ENCODE measurements at places on chromosomes 5 and 9.

DNA sequence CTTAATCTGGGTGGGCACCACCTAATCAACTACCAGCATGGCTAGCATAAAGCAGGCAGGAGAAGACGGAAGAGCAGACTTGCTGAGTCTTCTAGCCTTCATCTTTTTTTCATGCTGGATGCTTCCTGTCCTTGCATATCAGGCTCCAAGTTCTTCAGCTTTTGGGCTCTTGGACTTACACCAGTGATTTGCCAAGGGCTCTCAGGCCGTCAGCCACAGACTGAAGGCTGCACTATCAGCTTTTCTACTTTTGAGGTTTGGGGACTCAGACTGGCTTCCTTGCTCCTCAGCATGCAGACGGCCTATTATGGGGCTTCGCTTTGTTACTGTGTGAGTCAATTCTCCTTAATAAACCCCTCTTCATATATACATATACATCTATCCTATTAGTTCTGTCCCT, 180.2 kb downstream of the TRPM3 start:
- no peak for DNase-seq

DNA sequence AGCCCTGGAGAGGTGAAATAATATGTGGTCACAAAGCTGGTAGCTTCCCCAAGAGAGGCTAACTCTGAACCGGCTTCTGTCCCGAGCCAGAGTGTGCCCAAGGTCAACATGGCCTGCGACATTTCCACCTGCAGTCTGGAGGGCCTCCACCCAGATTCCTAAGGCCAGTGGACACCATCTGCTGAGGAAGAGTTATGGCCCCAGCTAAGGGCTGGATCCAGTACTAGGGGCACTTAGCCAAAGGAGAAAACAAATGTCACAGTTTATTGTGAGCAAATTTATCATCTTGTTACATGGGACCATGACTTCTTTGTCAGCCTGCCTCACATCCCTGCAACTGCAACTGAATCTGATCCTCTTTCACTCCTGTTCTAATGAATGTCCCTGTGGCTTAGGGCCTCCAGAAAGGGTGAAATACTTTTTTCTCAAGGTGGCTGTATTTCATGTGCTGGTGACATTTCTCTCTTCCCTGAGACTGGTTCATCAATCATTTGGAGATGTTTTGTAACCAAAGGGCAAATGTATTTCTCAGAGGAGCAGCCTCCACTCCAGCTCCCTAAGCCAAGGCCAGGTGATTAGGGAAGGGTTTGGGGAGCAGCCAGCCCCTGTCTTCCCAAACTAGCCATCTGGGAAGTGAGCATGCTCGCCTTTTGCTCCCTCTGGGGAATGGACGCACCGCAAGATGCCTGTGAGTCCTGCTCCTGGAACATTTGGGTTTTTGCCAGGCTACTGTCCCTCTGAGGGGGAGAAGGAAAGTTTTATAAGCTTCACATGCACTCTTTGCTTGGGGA, 148.3 kb downstream of the CMYA5 start:
- no peak for DNase-seq

DNA sequence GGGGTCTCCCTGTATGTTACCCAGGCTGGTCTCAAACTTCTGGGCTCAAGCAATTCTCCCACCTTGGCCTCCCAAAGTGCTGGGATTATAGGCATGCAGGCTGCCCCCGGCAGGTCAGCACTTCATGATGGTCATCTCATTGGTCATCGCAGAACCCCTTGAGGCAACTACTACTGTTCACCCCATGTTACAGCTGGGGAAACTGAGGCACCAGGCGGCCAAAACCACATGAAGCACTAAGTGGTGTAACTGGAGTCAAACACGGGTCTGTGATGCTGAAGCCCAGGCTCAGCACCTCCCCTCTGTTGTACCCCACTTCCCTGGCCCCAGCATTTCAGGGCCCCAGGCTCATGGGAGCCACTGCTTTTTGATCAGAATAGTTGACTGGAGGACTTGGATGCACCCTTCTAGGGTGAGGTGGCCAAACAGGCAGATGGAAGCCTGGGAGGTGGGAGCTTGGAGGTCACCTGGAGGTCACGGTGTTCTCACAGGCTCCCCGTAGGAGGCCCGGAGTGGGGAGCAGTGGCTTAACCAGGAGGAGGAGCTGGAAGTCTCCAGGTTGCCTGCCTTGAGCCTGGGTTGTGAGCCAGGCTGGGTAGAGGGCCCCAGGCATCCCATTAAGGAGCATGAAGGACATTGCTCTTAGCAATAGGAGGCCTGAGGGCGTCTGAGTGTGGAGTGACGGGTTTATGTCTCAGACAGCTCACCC, 57.3 kb upstream of the RPL26L1 start:
- no peak for DNase-seq

- DNase-seq = no peak
Observed at GRCh38 chr5:38913714-38914113, 67.9 kb downstream of the OSMR start.

DNA sequence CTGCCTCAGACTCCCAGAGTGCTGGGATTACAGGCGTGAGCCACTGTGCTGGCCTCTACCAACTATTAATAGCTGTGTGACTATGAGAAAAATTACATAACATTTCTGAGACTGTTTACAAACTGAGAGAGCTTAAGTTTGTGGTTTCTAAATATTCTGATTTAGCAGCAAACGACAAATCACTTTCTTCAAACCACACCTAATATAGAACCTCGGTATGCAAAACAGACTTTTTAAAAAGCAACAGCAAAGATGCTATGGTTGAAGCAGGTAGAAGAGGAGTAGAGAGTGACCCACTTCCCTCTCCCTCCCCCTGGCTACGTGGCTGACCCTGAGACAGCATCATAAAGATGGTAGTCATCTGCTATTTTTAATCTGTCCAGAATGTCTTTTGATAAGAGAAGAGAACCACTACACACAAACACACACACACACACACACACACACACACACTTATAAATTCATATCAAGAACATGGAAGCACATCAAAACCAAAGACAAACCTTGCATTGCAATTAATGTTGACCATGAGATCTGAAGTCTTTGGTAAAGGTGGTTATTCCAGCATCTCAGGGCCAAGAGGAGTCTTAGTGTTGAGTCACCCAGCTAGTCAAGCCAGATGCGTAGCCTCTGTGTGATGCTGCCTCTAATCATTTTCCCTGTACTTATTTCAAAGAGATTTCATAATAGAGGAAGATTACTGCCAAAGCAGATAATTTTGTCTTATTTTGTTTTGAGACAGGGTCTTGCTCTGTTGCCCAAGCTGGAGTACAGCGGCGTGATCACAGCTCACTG, 58.1 kb upstream of the TMEM215 start:
- no peak for DNase-seq

DNA sequence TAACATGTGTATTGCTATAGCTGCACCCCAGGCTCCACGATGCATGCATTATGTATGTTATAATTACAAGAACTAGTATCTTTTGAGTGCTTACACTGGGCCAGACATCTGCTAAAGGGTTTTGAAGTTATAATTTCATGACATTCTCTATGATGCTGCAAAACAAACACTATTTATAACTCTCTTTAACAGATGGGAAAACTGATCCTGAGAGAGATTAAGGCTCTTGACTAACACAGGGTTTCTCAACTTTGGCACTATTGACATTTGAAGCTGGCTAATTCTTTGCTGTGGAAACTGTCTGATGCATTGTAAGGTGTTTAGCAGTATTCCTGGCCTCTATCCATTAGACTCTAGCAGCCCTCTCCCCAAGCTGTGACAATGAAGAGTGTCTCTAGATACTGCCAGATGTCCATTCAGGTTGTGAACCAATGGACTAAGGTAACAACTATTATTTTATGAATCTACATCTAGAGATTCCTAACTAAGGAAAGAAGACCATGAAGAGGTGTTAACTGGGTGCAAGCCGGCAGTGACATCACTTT, 258.6 kb downstream of the ASTN2 start:
- DNase-seq = no peak

DNA sequence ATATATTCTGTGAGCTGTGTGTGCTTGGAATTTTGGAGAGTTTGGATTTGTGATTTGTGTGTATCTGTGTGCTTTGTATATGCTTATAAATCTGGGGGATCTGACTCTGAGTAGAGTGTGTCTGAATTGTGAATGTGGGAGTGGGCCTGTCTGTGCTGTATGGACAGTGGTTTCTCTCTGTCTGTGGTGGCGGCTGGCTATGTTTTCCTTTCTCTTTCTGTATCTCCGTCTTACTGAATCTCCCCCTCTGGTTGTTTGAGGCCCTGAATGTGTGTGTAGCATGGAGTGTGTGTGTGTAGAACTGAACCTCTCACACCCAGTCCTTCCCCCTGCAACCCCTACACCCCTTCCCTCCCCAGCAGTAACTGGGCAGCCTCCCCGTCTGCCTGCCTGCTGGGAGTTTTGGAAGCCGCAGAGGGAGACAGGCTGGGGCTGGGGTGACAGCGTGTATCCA, 4.7 kb downstream of the CXXC5 start:
- DNase-seq = no peak

- DNase-seq = no peak
Observed at GRCh38 chr9:112869041-112869529, 21.6 kb downstream of the SLC46A2 start.

DNA sequence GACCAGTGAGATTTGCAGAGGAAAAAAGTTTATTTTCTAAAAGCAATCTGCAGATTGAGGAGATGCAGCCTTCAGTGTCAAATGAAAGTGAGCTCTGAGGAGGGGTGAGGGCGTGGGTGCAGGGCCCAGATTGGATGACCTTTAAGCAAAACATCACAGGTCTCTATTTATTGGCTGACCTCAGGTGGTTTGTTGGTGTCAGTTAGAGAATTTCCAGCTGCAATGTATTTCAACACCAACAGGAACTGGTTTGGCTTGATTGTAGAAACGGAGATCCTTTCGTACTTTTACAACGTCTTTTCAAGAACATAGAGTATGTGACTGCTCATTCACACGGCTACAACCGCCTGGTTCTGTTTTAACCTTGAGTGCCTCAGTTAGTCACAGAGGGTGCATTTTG, 1069.1 kb downstream of the EFNA5 start:
- no peak for DNase-seq

DNA sequence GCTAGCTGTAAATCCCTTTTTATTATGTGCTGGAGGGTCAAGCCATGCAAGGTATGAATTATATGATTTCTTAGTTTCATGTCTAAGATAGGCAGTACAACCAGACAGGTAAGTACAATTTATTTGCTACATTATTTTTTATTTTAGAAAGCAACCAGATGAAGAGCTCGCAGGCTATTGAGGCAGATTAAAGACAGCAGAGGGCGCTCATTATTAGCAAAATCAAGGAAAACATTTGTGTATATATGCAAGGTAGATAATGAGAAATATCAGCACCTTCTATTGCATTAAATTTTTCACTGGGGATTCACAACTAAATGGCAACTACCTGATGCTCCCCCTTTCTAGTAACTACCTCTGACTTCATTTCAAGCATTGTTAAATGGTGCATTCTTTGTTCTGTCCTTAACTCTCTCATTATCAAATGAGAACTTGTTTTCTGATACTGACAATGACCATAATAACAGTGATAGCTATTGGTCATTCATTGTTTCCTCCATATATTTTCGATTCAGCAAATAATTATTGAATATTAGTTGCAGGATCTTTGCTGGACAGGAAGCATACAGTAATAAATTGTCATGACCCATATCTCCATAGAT, 8.6 kb downstream of the SCGB3A2 start:
- no peak for DNase-seq

DNA sequence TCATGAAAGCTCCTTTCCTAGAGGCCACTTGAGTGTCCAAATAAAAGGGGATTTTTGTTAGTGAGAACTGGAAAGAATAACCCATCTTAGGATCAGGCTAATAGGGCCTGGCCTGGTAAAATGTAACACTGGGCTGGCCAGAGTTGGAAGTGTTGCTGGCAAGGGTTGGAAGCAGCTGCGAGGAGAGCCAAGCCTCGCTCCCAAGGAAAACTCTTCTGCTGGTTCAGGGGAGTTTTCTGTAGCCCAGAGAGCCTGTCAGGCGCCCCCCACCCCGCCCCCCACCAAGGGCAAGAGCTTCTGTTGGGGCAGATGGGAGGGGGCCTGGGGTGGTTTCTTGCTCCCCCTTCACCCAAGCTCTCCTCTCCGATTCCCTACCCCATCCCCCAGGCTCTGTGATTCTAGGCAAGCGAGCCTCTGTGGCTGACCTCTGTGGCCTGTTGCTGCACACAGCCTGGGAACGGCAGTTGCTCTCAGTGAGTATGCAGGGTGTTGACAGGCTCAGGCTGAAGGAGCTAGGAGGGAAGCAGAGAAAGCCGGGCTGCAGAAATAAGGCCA, 547.8 kb downstream of the CCDC171 start:
- no peak for DNase-seq

GRCh38 chr9:36037549-36038122, 923 bp downstream of the RECK start:
- no peak for DNase-seq

DNA sequence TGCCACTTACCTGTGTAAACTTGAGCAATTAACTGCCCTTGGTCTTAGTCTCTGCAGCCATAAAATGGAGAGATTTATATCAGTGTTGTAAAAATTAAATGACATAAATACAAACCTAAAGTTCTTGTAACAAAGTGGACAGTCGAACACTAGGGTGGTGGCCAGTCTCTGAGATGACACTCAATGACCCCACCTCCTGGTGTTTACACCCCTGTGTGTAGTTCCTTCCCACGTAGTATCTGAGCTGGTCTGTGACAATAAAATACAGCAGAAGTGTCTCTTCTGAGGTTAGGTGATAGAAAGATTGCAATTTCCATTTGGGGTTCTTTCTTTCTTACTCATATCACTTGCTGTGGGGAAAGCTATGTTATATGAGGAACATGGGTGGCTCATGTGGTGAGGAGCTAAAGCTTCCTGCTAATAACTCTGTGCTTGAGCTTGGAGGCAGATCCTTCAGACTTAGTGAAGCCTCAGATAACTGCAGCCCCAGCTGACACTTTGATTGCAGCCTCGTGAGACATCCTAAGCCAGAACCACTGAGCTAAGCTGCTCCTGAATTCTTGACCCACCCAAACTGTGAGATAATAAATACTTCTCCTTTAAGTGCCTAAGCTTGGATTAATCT, 173.4 kb upstream of the CHD1 start:
- no peak for DNase-seq

- DNase-seq = no peak
Observed at GRCh38 chr9:25964239-25964638, 286.0 kb upstream of the TUSC1 start.

GRCh38 chr9:89835666-89836065, 230.9 kb downstream of the GADD45G start:
- DNase-seq = no peak

GRCh38 chr9:80732506-80732905, 956.8 kb downstream of the TLE1 start:
- no peak for DNase-seq

DNA sequence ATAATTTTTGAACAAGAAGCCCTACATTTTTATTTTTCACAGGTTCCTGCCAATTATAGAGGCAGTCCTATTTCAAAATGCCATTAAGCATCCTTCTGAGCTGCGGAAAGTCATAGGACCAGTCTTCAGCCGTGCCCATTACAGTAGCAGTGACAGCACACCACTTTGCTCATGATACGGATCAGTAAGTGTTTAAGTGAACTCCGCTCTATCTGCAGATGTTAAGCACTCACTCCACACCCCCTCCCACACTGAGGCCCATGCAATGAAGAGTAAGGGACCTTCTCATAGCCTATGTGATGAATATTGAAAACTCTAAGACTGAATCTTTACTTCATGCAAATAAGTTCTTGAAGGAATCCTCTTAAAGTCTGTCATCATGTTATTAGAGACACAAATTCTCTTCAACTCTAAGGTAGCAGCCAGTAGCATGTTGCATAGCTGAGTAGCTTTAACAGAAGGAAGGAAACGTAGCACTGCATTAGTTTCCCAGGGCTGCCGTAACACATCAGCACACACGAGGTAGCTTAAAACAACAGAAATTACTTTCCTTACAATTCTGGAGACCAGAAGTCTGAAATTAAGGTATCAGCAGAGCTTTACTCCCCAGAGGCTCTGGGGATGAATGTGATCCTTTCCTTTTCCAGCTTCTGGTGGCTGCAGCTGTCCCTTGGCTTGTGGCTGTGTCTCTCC, 20.3 kb upstream of the TAF11L2 start:
- no peak for DNase-seq
